Right lobe of liver (tissue), 6 donors: ENCODE measurements at places on chromosomes 16 and 17. TPM values are rescaled to one million over a fixed set of nuclear protein-coding genes. Genes with fewer than 3 reads are reported as not detected.

Gene PLEKHH3
- 11.2 TPM for total RNA-seq

Gene DPEP3
- total RNA-seq: not detected

Gene ABCA9
- 17.1 TPM for total RNA-seq

Gene SPATA32
- not detected for total RNA-seq

Gene B4GALNT2
- not detected for total RNA-seq

Gene TVP23A
- 0.13 TPM for total RNA-seq

Gene TBC1D3C
- not detected for total RNA-seq

Gene GPR139
- not detected for total RNA-seq
